ENCODE measurements at places on chromosomes 11 and 22. TPM values are rescaled to one million over a fixed set of nuclear protein-coding genes. Genes with fewer than 3 reads are reported as not detected.

The WBP2NL gene
- 1.0 TPM for total RNA-seq

The GLYATL1 gene
- total RNA-seq, result 0.58 TPM

The SAA1 gene
- total RNA-seq, result not detected

The NDUFS8 gene
- total RNA-seq, result 108 TPM

The ACR gene
- 0.09 TPM for total RNA-seq

The CADM1 gene
- 37.1 TPM for total RNA-seq

The ACRV1 gene
- not detected for total RNA-seq

The RAG2 gene
- total RNA-seq, result 0.09 TPM

The TRIM51 gene
- total RNA-seq, result not detected

The FOSL1 gene
- total RNA-seq, result not detected

The UBQLN3 gene
- total RNA-seq, result 0.13 TPM

The PAMR1 gene
- 29.9 TPM for total RNA-seq

The PRDM11 gene
- total RNA-seq, result 20.7 TPM

The MS4A10 gene
- not detected for total RNA-seq

The ARCN1 gene
- total RNA-seq, result 86.4 TPM

The C11orf21 gene
- total RNA-seq, result 2.3 TPM

The CHRM4 gene
- total RNA-seq, result not detected

The SMTN gene
- total RNA-seq, result 142 TPM

The OR6T1 gene
- not detected for total RNA-seq

The CDC42BPG gene
- total RNA-seq, result 0.35 TPM

The TSGA10IP gene
- 0.09 TPM for total RNA-seq

Measured in muscle of leg (tissue), 16 donors.